Vagina (tissue), 2 donors: ENCODE measurements at places on chromosomes 1 and 21.
A peak's percentile ranks its signal among the peaks of the same experiment; 100 is the strongest.

DNA sequence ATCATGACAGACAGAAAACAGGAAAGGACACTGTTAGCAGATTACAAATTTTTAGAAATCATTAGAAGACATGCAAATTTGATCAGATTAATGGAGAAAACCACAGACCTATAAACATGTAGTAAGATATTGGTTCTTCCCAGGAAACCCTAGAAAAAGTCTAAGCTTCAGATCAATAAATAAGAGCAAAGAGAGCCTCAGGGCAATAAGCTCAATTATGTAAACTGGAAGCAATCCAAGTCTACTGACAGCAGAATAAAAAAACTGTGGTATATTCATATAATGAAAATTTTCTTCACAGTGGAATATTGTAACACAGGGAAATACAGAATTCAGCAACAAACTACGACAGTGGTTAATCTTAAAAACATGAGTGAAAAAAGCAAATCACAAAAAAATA is 36.3 kb downstream of the NRDC start:
- H3K36me3 ChIP-seq, result no peaks in the 10 kb centered on the region
- no peak overlapping the region for H3K4me3 ChIP-seq
- no peak overlapping the region for H3K27ac ChIP-seq

DNA sequence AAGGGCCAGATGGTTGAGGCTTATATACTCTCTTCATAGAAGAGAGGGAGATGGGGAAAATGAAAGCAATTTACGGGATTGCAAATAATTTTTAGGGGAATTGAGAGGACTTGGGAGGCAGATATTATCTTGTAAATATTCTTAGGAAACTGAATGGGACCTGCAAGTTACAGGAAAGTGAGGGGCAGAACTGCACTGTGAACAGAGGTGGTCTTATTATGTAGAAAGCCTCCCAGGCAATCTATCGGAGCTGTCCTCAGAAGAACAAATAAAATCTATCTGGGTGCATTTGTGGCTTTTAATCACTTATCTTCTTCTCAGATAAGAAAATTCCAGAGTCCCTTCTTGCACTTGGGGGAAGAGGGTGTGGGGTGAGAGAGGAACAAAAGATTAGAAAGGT is 223.5 kb downstream of the RHOU start:
- H3K4me3 ChIP-seq, result no peak overlapping the region
- H3K4me1 ChIP-seq, result peaks cover 6% of the 10 kb centered on the region
- DNase-seq, result peak; percentile 6
- no peaks in the 10 kb centered on the region for H3K27me3 ChIP-seq
- H3K36me3 ChIP-seq, result no peaks in the 10 kb centered on the region

GRCh38 chr1:97384294-97384968 is 536.4 kb downstream of the DPYD start:
- no peak for DNase-seq
- no peak overlapping the region for H3K27ac ChIP-seq
- no peaks in the 10 kb centered on the region for H3K36me3 ChIP-seq
- H3K4me3 ChIP-seq, result no peak overlapping the region

DNA sequence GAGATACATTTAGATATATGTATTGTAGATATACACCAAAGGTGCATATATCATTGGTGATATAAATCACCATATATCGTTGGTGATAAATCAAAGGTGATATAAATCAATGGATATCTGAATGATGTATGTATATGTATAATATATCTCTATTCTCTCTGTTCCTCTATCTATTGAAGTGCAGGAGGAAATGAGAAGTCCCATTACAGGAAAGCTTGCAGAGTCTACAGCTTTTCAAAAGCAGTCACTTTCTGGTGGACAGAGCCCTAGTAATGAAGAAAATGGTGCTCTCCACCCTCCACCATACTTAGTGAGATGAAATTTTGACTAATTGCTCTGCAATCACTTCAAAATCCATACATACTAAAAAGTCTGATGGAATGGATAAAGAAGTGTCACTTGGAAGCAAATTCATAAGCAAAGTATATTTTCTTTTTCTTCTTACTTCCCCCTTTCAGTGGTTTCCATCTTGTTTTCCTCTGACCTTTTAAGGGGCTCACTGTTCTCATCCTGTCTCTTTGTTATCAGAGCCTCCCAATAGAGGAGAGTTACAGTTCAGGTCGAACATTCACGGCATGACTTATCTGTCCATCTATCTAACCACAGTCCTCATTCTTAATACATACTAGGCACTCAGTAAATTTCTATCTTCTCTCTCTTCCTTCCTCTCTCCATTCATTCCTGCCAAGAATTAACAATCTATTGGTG is 227.2 kb downstream of the KCNJ6 start:
- peaks cover 7% of the 10 kb centered on the region for H3K4me1 ChIP-seq
- no peaks in the 10 kb centered on the region for H3K27me3 ChIP-seq
- no peak for DNase-seq
- H3K27ac ChIP-seq, result no peak overlapping the region
- no peak overlapping the region for H3K4me3 ChIP-seq

DNA sequence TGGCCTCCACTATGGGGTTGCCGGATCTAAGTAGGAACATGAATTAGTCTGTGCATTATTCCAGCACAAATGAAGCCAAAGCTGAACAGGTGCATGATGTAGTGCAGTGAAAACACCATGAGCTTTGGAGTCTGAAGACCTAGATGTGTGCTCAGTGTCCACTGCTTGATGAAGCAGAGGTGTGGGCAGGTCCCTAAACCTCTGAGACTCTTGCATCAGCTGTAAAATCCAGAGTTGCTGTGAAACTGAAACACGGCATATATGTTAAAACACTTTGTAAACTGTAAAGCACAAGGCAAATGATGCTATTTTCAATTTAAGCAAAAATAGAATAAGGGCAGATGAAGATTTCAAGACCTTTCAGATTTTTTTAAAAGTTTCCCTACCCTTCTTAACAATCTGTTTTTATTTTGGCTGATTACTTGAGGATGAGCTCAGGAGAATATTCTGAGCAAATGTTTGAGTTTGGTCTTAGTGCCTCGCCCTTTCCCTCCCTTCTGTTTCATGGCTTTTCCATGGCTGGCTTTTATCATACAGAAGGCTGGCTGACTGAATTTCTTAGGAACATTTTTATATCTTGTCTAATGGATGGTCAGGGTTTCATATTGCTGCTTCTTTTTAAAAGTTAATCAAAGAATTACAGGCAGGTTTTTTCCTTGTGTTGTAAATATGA is 221.8 kb downstream of the NTNG1 start:
- no peaks in the 10 kb centered on the region for H3K4me1 ChIP-seq
- no peaks in the 10 kb centered on the region for H3K36me3 ChIP-seq
- no peak overlapping the region for H3K27ac ChIP-seq
- no peak overlapping the region for H3K4me3 ChIP-seq
- no peak for DNase-seq

DNA sequence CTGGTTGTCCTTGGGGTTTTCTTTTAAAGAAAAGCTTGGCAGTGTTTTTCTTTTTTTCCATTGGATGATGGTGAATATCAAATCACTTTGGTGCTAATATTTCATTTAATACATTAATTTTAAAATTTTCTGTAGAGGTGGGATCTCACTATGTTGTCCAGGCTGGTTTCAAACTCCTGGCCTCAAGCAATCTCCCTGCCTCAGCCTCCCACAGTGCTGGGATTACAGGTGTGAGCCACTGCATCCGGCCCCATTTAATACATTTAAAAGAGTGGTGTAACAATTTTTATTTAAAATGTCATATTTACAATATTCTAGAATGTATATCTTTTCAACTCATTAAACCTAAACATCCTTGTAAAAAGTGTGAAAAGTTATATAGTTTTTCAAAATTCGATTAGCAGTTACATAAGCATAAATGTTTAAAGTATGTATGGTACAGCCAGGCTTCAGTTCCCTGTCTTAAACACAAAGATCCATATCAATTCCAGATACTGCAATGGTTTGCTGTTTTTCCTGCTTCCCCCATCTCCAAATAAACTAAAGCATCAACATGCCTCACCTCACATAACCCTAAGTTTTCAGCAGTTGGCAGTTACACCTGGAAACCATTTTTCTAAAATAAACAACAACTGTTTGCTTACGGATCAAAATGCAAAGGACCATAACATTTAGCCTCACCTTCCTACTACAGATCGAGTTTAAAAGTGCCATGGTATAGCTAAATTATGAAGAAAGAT is 8.9 kb upstream of the LGALS8 start:
- no peak for DNase-seq
- no peak overlapping the region for H3K4me3 ChIP-seq
- H3K27ac ChIP-seq, result no peak overlapping the region

- no peaks in the 10 kb centered on the region for H3K27me3 ChIP-seq
- H3K36me3 ChIP-seq, result peaks cover 18% of the 10 kb centered on the region
- no peak for DNase-seq
Observed at GRCh38 chr1:42674682-42675081, 7.5 kb upstream of the YBX1 start.

DNA sequence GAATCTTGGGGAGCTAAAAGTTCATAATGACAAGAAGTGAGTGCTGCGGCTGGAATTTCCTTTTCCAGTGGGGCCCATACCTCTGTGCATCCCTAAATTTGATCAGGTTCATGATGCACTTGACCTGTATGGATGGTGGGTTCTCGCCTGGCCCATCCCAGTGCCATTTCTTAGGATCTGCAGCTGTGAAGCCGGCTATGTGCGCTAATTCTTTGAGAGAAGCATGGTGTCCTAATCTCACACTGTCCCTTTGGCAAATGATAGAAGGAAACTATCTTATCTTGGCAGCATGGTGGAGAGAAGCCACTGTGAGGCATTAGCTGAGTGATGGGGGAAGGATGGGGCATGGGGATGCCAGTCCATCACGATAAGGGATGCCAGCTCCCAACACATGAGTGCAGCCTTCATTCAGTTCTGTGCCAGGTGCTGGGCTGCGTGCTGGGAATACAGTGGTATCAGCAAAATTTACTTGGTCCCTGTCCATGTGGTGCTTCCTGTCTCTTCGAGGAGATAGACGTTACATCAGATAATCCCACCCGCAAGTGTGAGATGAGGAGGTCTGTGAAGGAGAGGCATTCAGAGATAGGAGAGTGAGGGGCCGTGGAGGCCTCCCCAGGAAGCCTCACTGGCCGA is 30.5 kb downstream of the STUM start:
- H3K36me3 ChIP-seq, result no peaks in the 10 kb centered on the region
- no peak overlapping the region for H3K27ac ChIP-seq
- no peak overlapping the region for H3K4me3 ChIP-seq
- no peaks in the 10 kb centered on the region for H3K4me1 ChIP-seq
- no peaks in the 10 kb centered on the region for H3K27me3 ChIP-seq

GRCh38 chr1:116989835-116990234 is 11.7 kb upstream of the CD101 start:
- no peak overlapping the region for H3K4me3 ChIP-seq
- no peaks in the 10 kb centered on the region for H3K4me1 ChIP-seq
- no peak overlapping the region for H3K27ac ChIP-seq
- DNase-seq, result no peak
- no peaks in the 10 kb centered on the region for H3K27me3 ChIP-seq
- no peaks in the 10 kb centered on the region for H3K36me3 ChIP-seq

GRCh38 chr1:39800471-39800835 is 11.8 kb upstream of the BMP8B start:
- no peaks in the 10 kb centered on the region for H3K36me3 ChIP-seq
- no peak overlapping the region for H3K27ac ChIP-seq
- DNase-seq, result no peak
- no peak overlapping the region for H3K4me3 ChIP-seq
- no peaks in the 10 kb centered on the region for H3K4me1 ChIP-seq

- no peak for DNase-seq
- peaks cover under 1% of the 10 kb centered on the region for H3K36me3 ChIP-seq
- no peaks in the 10 kb centered on the region for H3K27me3 ChIP-seq
Observed at GRCh38 chr1:248828845-248829244, 3.1 kb upstream of the SH3BP5L start.

DNA sequence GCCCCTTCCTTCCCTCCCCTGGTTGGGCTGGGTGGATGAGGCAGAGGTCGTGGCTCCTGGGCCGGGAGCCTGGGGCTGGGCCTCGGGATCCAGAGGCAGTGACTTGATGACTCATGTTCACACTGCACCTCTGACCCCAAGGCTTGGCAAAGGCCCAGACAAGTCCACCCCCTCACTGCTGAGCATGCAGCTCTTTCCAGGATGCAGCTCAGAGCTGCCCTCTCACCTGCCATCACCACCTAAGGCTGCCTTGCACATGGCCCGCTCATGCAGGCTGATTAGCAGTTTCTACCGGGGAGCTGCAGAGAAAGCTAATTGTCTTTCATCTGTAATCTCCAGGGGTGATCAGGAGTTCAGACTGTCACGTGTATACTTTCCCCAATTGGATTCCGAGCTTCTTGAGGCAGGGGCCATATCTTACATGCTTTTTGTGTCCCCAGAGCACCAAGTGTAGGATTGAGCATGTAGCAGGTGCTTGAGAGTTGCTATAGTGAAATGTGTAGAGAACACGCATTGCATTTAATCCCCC is 62.1 kb downstream of the LRRN2 start:
- no peaks in the 10 kb centered on the region for H3K36me3 ChIP-seq
- H3K27me3 ChIP-seq, result no peaks in the 10 kb centered on the region
- no peaks in the 10 kb centered on the region for H3K4me1 ChIP-seq
- H3K4me3 ChIP-seq, result no peak overlapping the region
- DNase-seq, result no peak

DNA sequence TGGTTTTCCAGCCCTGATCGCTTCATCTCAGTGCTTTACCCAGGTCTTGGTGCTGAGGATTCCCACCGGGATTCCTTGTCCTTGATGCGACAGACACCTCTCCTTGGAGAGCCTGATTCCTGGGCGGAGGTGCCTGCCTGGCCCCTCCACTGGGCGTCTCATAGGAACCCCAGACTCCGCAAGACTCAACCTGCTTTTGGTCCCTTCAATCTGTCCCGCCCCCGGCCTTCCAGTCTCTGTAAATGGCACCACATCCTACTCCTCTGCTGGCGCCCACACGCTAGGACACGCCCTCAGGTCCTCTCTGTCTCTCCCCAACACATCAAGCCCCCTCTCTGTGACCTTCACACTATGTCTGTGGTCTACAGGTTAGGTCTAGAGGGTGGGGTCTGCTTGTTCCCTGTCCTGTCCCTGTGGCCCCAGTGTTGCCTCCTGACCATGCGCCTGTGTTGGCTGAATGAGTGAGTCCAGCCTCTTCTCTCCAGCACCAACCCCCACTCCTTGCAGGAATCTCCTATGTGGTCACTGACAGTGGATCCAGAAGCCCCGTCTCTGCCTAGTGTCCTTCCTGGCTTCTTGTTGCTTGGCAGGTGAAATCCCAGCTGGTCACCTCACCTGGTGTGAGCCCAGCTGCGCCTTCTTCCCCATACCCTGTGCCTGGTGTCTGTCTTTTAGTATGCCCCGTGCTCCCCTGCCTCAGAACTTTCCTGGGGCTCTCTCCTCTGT is 119.7 kb upstream of the C1orf174 start:
- H3K4me1 ChIP-seq, result no peaks in the 10 kb centered on the region
- H3K27ac ChIP-seq, result no peak overlapping the region

- no peaks in the 10 kb centered on the region for H3K36me3 ChIP-seq
- peaks cover 26% of the 10 kb centered on the region for H3K4me1 ChIP-seq
- no peak overlapping the region for H3K27ac ChIP-seq
- DNase-seq, result no peak
Observed at GRCh38 chr1:205452364-205452763, 3.5 kb downstream of the BLACAT1 start.

GRCh38 chr1:18828224-18828623 is 31.2 kb downstream of the TAS1R2 start:
- H3K27me3 ChIP-seq, result no peaks in the 10 kb centered on the region
- DNase-seq, result no peak
- no peak overlapping the region for H3K27ac ChIP-seq
- H3K36me3 ChIP-seq, result no peaks in the 10 kb centered on the region

- H3K36me3 ChIP-seq, result peaks cover 36% of the 10 kb centered on the region
- H3K4me1 ChIP-seq, result peaks cover 20% of the 10 kb centered on the region
- H3K27ac ChIP-seq, result no peak overlapping the region
- H3K27me3 ChIP-seq, result no peaks in the 10 kb centered on the region
- DNase-seq, result no peak
- no peak overlapping the region for H3K4me3 ChIP-seq
Observed at GRCh38 chr1:156592910-156593660, 1.5 kb downstream of the NAXE start.
